ENCODE measurements at places on chromosomes 12 and 14.

DNA sequence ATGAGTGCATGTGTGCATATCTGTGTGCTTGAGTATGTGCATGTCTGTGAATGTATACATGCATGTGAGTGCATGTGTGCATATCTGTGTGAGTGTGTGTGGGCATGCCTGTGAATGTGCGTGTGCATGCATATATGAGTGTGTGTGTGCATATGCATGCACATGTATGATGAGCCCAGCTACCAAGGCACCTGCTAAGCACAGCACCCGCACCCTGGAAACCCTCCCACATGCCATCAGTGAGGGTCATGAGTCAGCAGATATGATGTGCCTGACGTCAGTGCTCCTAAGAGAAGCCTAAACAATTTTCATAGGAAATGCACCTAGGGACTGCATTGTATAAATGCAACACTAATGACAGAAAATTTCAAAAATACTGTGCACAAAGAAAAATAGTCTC, 151.1 kb downstream of the KIF26A start:
- DNase-seq, result no peak

DNA sequence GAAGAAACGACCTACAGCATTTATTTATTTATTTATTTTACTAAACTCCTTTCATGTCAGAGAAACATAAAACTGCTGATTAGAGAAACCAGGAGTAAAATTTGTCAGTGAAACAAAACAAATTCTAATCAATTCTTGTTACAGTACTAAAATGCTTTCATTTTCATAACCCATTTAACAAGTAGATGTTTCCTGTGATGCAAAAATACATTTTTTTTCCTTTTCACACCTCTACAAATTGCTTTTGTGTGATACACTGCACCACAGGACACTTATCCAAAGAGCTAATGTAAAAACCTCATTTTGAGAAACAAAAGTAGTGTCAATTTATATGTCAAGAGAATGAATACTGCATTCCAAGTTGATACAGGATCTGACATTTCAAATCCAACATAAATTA, 155.1 kb downstream of the SYT1 start:
- no peak for DNase-seq

- peak; percentile 96 for DNase-seq
These were observed at the start of gene SPPL3 for GRCh38 chr12:120904197-120904773. Gene SPPL3, minus strand, starts transcription at chr12:120904358. Its CDS starts 491 bp downstream, at chr12:120903867.

DNA sequence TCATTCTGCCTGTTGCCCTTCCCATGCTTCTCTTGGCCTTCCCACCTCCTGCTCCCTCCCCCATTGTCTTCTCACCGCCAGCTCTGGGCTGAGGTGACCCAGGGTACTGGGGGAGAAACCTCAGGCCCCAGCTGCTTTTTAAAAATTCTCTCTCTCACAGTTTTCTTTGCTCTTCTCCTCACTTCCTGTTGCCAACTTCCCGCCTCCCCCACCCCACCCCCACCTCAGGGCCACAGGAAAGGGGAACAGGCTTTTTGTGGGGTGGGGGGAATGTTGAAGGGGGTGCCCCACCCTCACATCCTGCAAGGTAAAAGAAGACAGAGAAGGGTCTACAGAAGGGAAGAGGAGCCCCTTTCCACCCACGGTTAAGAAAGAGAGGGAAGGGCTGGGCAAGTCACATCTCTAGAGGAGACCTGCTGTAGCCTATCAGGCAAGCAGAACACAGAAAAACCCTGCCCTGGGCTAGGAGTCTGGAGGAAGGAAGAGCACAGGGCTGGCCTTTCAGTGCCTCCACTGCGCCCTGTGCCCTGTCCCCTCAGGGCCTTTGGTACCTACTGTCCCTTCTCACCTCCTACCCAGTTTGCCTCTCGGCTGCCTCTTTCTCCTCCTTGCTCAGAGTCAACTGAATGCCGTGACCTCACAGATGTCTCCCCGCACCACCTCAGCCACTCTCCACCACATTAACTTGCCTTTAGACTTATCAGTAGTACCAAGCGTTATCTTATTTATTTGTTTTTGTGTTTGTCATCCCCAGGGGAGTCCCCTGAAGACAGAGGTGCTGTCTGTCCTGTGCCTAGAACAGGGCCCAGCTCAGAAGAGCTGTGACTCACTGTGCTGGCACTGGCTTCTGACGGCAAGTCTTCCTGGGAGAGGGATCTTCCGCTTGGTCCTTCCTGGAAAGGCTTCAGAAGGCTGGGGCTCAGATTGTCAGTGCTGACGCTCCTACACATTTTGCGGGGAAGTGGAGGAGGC, 1.7 kb downstream of the ARHGAP9 start:
- DNase-seq, result no peak

DNA sequence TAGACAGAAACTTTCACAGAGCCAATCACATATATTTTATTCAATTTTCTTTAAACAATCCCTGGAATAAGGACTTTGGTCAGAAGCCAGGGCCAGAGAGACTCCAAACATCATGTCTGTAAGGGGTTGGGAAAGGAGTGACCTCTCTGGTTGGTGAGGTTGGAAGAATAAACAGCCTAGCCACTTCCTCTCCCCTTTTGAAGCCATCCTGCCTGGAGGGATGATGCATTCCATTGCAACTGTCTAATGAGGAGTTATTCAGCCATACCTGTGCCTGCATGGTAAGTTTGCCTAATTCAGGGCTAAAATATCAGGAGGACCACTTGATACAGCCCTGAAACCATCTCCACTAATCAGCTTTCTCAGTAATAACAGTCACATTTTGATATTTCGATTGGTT, 299.8 kb downstream of the KCNH5 start:
- no peak for DNase-seq

DNA sequence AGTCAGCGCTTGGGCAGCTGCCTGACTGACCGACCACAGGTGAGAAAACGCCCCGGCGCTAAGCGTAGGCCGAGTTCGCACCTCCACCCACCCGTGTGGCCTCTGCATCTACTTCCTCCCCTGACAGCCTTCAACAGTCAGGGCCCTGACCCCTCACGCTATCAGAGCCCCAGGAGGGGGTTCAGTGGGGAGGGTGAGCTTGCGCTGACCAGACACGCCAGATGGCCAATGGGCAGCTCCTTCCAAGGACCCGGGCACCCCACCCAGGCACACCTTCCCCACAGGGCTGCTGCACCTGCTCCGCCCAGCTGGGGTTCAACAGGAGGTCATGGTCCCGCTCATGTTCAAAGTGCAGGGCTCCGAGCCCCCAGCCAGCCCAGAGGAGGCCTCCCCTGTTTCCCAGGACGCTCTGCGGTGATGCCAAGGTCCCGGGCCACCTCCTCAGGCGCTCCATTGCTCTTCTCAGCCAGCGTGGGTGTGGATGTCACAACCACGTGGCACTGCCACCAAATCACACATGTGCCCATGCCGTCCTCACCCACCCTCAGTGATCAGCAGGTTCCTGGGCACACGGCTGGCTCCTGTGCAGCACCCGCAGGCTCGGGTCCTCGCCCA, 48.7 kb upstream of the BCL11B start:
- no peak for DNase-seq

GRCh38 chr14:51849097-51849496, 11.3 kb upstream of the GNG2 start:
- DNase-seq, result no peak

DNA sequence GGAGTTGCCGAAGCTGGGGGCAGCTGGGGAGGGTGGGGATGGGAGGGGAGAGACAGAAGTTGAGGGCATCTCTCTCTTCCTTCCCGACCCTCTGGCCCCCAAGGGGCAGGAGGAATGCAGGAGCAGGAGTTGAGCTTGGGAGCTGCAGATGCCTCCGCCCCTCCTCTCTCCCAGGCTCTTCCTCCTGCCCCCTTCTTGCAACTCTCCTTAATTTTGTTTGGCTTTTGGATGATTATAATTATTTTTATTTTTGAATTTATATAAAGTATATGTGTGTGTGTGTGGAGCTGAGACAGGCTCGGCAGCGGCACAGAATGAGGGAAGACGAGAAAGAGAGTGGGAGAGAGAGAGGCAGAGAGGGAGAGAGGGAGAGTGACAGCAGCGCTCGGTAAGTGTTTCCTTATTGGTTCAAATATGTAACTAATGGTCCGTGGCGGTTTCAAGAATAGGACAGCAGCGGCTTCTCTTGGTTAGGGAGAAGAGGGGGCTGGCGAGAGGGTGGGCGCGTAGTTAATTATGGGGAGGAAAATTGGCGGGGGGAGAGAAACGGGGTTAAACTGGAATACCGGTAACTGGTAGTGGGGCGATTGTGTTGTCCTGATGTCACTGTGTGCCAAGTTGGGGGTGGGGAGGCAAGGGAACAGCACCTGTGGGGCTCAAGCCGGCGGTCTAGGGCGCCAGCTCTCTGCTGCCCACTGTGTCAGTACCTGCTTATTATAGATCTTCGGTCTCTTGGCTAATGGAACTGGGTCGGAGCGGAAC, 8.4 kb downstream of the HOXC8 start:
- no peak for DNase-seq

- no peak for DNase-seq
These were observed 61.9 kb downstream of the CHGA start for GRCh38 chr14:92984896-92985295.

DNA sequence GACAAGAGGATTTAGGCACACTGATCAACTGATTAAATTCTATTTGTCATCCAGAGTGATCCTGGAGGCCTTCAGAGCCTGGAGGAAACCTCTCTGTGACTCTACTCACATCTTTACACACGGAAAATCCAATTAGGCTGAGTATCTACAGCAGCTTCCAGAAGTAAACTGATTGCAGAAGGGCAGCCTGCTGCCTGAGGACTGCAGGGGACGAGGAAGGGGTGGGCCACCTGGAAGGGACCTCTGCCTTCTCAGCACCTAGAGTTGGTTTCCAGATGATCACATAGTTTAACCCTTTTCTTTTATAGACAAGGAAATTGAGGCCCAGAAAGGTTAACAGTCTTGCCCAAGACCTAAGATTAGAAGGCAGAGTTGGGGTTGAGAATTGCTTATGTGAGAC, 206.1 kb downstream of the DAD1 start:
- DNase-seq, result no peak

DNA sequence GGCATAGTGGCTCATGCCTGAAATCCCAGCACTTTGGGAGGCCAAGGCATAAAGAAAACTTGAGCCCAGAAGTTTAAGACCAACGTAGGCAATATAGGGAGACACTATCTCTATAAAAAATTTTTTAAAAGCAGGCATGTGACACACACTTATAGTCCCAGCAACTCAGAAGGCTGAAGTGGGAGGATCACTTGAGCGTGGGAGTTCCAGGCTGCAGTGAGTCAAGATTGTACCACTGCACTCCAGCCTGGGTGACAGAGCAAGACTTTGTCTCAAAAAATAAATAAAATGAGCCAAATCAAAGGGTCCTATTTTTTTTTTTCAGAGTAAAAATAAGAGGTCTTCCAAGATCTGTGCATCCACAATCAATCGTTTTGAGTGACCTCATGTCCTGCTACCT, 237.6 kb downstream of the SLC16A7 start:
- no peak for DNase-seq

DNA sequence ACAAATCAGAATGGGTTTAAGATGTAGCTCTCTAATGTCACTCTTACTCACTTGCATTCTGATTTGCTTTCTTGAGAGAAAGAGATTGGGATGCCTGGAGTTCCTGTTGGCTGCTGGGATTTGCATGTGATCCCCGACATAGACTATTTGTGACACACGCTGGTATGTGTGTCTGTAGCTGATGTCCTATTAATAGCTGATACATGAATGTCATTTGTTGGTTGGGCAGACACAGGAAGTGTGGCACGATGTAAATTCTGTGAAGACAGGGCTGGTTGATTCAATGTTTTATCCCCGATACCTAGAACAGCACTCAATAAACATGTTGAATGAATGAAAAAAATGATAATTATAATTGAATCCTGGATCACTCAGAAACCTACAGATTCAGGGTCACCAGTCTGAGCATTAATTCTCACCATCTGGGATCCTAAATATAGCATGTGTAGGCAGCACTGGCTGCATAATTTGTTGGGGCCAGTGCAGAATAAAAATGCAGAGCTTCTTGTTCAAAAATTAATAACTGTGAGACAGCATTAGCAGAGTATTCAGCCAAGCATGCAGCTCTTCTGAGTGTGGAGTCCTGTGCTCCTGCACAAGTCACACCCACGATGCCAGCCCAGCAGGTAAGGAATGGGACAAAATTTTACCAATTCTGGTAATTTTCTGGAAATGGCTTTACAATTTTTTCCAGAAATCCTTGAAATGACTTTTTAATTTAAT, 35.5 kb upstream of the SOCS2 start:
- no peak for DNase-seq

- no peak for DNase-seq
These were observed 108.0 kb downstream of the PPP2R5E start for GRCh38 chr14:63435204-63435603.

DNA sequence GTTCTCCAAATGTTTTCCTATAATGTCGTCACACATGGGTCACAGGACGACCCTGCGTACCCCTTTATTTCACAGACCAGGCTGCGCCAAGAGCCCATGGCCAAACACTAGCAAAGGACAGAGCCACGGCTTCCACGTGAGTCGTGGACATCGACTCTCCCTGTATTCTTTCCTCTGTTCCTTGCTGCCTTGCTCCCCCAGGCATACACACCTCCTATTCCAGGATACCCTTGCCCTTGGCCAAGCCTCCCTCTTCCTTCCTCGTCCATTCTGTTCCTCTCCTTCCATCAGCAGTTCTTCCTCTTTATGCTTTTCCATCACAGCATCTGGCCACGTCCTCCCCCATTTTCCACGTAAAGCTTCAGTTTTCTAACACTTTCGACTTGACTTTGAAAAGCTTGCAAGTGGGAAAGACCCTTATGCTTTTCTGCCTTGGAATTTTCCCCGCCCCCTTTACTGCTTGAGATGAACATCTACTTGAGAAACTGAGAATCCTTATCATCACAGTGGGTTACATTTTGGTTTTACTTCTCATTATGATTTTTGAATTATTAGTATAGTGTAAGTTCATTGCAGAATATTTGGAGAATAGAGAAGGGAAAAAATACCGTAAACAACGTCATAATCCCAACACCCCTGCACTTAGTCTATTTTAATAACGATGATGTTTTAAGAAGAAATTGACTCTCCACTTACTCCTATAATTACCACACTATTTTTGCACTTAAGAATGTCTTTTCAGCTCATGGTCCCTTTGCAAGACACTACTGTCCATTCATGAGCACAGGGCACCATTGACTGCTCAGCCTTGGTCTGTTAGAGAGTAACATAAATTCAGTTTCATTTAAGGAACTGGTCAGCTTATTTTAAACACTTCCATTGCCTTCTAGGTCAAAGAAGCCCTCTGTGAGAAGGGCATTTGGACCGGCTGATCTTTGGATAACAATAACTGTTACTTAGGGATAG, 15.8 kb upstream of the NINJ2 start:
- no peak for DNase-seq

- no peak for DNase-seq
These were observed 907.5 kb upstream of the ATXN7L3B start for GRCh38 chr12:73629893-73630831.

- no peak for DNase-seq
These were observed 42.8 kb downstream of the FAM222A start for GRCh38 chr12:109756457-109756856.

- DNase-seq, result no peak
These were observed 458 bp upstream of the DCTN2 start for GRCh38 chr12:57547288-57548012.

DNA sequence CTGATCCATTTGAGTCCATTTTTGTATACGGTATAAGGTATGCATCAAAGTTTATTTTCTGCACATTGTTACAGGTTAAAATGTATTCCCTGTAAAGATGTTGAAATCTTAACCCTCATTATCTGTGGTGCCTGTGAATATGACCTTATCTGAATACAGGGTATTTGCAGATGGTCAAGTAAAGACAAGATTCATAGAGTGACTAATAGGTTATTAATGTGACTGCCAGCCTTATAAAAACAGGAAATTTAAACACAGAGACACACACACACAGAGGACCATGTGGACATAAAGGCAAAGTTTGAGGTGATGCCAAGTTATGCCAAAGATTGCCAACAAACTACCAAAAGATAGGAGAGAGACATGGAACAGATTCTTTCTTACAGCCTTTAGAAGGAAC, 347.2 kb upstream of the DCN start:
- DNase-seq, result no peak

- no peak for DNase-seq
These were observed 10.0 kb downstream of the SPRING1 start for GRCh38 chr12:116727891-116728290.

Measured in upper lobe of right lung (tissue), 1 donor.